ENCODE measurements at places on chromosomes 1 and 21. TPM values are rescaled to one million over a fixed set of nuclear protein-coding genes. Genes with fewer than 3 reads are reported as not detected.

- no peak for DNase-seq
Observed at GRCh38 chr1:78755986-78756385, 106.4 kb downstream of the IFI44 start.

DNA sequence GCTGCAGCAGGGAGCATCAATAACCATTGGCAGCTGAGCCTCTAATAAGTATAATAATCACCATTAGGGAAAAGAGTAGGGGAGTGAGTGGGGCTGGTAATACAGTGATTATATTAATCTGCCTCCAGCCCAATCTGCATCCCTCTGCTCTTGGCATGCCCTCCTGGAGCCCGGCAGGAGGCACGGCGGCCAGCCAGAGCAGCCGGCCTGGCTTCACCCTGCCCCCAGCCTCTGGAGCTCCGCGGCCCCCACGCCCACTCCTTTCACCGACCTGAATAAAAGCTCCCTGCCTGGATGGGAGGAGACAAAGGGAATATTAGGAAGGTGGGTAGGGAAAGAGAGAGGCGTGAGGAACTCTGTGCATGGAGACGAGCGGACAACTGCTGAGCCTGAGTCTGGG lies 28.3 kb downstream of the OPTC start:
- DNase-seq: no peak

DNA sequence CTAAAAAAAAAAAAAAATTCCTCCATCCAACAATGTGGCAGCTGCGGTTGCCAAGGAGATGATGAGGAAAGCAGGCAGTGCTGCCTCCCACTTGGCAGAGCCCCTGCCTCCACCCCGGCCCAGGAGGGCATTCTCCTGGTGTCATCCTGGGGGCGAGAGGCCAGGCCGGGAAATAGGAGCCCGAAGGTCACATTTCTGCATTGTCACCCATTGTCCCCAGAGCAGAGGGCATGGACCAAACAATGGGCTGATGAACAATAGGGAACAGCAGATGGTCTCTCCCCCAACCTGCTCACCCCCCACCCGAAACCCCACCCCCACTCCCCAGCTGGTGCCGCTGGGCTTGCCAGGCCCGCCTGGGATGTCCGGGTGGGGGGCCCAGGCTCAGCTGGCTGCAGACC lies 37.3 kb downstream of the CAMK2N1 start:
- DNase-seq: no peak

Gene CHI3L1
- total RNA-seq: 0.21 TPM

Gene PSRC1
- total RNA-seq: 46.2 TPM
